ENCODE measurements at places on chromosomes 11 and 22.

DNA sequence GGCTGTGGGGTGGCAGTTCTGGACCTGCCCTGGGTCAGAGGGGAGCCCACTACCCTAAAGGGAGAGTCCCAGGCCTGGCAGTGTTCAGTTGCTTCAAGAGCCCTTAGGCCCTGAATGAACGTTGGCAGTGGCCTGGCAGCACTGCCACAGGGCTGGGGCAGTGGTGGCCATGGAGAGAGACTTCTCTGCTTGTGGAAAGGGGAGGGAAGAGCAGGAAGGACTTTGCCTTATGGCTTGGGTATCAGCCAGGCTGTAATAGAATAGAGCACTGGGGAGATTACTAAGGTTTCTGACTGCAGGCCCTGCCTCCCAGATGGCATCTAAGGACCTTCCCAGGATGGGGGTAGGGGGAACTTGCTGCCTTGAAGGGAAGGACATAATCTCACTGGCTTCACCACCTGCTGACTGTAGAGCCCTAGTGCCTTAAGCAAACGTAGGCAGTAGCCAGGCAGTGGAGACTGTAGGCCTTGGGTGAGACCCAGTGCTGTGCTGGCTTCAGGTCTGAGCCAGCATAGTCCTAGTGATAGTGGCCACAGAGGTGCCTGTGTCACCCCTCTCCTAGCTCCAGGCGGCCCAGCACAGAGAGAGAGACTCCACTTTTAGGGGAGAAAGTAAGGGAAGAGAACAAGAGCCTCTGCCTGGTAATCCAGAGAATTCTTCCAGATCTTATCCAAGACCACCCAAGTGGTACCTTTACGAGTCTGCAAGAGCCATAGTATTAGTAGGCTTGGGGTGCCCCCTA, 27.6 kb downstream of the PLA2G6 start:
- no peak for DNase-seq

DNA sequence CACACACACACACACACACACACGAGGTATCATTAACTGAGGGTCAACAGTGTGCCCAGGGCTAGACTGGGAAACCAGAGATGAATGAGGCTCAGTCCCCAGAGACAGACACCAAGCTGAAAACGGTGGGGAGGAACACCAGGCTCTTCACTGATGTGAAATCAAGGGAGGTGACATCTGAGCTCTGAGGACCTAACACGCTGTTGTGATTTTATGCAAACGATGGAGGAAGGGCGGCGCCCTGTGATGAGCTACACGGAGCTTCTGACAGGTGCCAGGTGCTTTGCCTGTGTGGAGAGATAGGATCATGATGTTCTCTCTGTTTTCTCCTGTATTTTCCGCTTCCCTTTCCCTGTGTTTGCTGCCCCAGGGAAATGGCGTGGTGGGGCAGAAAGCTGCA, 6.5 kb upstream of the CYB5R3 start:
- peak; percentile 36 for DNase-seq

- DNase-seq: no peak
Observed at GRCh38 chr11:113796663-113797259, 17.2 kb downstream of the CLDN25 start.

- no peak for DNase-seq
Observed at GRCh38 chr22:32354360-32355351, 3.0 kb upstream of the RFPL3 start.

- DNase-seq: no peak
Observed at GRCh38 chr11:78332174-78332866, 85.3 kb downstream of the GAB2 start.

DNA sequence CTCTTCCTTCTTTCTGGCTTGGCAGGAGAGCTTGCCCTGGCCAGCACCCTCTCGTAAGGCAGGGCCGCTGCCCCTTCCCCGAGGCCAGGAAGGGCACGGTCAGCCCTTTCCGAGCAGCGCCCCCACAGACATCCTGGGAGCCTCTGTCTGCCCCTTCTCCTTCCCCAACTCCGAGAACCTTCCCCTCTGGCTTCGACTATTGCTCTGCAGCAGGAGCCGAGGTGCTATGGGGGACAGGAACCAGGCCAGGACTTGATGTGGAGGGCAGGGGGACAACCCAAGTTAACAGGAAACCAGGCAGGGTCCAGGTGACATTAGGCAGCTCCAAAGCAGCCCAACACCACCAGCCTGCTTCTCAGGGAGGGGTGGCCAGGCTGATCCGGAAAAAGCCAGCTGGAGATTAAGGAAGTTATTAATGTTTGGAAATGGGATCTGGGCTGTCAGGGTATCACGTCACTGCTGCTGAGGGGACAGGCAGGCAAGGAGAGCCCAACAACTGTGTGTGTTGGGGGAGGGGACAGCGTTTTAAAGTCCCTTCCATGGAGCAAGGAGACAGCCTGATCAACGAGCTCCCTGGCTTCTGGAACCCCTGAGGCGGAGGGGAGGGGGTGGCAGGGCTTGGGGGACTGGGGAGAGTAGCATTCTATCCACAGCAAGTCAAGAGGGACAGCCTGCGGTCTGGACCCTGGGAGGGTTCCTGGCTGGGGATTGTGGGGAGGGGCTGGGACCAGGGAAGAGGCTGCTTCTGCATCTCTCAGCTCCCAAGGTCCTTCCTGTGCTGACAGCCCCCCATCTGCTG, 27.3 kb downstream of the SYT7 start:
- DNase-seq: peak; percentile 30

DNA sequence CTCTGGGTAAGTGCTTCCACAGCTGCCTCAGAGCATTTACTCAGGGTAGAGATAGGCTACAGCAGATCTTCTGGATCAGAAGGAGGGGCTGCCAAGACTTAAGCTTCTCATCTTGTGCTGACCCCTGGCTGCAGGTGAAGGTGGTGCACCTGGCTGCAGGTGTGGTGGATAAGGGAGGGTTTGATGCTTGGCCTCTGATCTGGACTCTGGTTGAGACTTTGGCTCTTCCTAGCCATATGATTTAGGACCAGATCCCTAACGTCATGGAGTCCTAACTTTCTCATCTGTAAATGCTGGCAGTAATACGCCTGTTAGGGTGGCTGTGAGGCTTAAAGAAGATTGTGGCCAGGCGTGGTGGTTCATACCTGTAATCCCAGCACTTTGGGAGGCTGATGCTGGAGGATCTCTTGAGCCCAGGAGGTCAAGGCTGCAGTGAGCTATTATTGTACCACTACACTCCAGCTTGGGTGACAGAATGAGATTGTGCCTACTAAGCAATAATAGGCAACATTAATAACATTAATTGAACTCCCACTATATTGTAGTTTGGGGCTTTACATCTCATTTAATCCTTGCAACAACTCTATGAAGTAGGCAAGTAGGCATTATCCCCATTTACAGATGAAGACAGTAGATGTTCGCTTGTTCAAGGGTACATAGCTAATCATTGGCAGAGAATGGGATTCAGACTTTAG, 10.7 kb downstream of the DTX4 start:
- DNase-seq: no peak

DNA sequence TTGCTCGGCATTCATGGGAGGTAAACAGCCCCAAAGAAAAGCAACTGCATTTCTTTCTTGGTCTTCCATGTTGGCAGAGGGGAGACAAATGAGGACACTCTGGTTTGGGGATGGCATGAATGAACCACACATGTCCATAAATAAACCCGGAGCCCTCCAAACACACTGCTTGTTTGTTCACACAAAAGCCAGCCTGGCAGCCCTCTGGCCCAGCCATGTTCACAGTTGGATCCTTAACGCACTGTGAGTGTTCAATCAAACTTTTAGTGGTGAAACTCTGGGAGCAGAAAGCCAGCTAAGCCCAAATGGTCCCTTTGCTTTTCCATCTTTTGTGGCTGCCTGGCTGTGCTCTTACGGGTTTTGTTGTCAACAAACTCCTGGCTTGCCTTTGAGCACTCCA, 336.8 kb downstream of the CADM1 start:
- no peak for DNase-seq

GRCh38 chr11:1933416-1934334, 13.5 kb upstream of the MRPL23 start:
- no peak for DNase-seq

DNA sequence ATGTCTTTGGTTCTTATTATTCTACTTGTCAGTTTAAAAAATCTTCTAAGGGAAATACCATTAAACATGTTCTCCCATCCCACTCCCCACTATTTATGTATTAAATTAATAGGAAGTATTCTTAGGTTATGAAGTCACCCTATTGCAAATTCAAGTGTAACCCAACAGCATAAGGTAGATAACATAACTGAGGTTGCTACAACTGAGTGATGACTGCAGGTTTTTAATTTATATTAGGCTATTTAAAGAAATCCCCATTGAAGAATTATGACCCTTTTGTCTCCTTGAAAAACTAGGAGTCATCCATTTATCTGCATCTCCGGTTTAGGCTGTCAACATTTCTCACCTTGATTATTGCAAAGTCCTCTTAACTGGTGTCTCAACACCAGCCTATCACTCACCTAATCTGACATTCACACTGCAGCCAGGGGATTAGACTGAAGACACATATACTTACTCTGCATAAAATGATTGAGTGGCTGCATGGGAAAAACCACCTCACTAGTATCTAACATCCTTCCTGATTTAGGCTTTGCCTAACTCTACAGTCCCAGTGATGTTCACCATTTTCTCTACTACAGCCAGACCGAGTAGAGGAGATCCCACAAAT, 649.4 kb downstream of the CNTN5 start:
- no peak for DNase-seq

DNA sequence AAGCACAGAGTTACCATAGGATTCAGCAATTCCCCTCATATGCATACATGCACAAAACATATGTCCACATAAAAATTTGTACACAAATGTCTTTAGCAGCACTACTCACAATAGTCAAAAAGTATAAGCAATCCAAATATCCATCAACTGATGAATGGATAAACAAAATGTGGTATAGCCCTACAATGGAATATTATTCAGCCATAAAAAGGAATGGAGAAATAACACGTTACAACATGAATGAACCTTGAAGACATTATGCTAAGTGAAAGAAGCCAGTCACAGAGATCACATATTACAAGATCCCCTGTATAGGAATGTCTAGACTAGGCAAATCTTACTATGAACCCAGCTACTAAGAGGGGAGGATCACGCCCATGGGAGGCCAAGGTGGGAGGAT, 7.2 kb downstream of the PRR14L start:
- no peak for DNase-seq

GRCh38 chr11:9280655-9281301, 15.6 kb upstream of the DENND5A start:
- no peak for DNase-seq

DNA sequence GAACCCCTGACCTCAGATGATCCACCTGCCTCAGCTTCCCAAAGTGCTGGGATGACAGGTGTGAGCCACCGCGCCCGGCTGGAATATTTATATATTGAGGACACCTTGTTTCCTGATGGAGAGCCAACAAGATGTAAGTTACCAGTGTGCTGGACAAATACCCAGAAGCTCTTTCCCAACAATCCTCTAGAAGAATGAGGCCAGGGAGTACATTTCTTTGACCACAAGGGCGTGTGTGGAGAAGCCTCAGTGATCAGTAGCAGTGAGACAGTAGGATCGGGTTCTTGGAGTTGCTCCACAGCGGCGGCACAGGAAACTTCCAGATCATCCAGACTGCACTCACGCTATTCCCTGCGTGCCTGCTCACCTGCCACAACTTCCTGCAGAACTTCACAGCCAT, 10.3 kb upstream of the POLA2 start:
- DNase-seq: no peak

GRCh38 chr11:72959998-72960731, 146.0 kb downstream of the ATG16L2 start:
- DNase-seq: no peak

DNA sequence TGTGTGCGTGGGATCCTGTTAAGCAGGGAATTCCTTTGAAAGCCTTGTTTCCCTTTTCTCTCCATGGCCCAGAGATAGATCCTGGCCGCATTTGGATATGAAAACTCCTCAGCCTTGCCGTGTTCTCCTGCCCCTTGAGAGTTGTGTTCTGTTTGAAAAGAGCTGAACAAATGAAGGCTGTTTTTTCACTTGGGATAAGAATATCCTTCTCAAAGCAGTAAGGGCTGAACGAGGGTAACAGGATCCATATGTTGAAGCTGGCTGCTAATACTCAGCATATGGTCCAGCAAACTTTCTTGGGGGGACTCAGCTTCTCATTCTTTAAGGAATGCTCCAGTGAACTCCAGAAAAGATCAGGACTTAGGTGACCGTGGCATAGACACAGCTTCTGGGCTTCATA, 114.5 kb upstream of the TTC12 start:
- DNase-seq: no peak

DNA sequence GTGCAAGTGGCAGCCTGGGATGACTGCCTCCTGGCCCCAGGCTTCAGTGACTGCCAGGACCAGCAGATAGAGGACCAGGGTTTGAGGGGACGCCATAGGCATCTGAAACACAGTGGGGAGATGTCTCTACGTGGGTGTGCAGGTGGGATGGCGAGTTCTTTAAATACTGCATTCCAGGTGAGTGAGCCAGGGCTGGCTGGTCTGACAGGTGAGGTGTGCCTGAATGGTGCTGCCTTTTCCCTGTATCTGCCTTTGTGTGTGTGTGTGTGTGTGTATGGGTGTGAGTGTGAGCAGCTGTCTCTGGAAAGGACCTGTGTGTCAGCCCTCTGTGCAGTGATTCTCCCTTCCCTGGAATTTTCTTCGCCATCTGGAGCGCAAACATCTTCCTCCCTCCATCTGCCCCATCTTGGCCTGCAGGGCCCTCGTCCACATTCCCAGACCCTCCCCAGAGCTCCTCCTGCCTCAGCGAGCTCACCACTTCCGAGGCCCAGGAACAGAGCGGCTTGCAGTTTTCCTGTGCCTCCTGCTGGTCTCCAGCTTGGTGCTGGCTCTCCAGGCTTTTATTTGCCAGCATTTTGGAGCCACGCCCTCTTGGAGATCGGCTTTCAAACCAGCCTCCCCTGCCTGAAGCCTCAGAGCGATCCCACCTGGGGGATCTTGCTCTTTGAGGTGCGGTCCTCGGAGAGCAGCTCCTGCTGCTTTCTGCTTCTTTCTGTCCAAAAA, at the start of gene GPHA2:
GPHA2 (minus strand) TSS at position 535 of the 723 bp plus-strand sequence; CDS start at position 102, 433 bp downstream.
- DNase-seq: no peak

DNA sequence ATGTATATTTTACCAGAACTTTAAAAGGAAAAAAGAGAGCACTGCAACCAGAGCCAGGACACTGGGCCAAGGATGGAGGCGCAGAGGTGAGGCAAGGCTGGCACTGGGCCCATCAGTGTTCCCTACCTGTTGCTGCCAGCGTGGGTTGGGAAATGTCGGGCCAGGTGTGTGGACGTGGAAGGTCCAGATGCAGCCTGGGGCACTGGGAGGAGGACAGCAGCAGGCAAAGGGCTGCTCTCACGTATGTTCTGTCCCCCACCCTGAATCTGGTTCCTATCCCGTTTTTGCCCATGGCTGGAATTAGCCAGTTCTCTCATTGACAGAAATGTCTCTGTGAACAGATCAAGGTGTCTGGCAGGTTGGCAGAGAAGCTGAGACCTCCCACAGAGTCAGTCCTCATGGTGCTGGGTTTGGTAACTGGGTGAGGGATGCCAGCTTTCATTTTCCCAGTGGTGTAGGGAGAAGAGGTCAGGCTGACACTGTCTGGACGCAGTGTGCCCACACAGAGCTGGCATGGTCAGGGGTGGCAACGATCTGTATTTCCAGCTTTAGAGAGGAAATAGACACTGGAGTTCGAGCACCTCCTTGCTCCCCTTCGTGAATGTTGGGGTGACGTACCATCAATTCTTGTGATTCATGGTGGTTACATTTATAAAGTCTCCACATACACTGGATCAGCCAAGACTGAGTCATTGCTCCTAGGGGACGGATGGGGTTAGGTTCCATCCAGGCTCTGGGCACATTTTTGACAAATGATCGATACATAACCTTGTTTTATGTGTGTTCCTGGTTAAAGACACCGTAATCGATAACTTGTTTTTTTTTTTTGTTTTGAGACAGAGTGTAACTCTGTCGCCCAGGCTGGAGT, 4.3 kb upstream of the PNPLA3 start:
- DNase-seq: no peak
